ENCODE measurements at places on chromosomes 2 and 18. TPM values are rescaled to one million over a fixed set of nuclear protein-coding genes. Genes with fewer than 3 reads are reported as not detected.

CCDC148 gene
- total RNA-seq: not detected

MYCN gene
- total RNA-seq: not detected

RNU2-63P gene
- total RNA-seq: 1.9 TPM

ME2 gene
- total RNA-seq: 84.1 TPM

LOXHD1 gene
- 0.25 TPM for total RNA-seq

FSIP2 gene
- 0.17 TPM for total RNA-seq

GLI2 gene
- total RNA-seq: 0.12 TPM

AQP12B gene
- not detected for total RNA-seq

MAP4K3 gene
- total RNA-seq: 8.1 TPM

GRCh38 chr2:219911541-219911940 is 284.1 kb downstream of the SLC4A3 start:
- no peak for DNase-seq
- H3K4me3 ChIP-seq: no peak overlapping the region
- no peaks in the 10 kb centered on the region for H3K4me1 ChIP-seq
- no peaks in the 10 kb centered on the region for H3K36me3 ChIP-seq
- H3K27ac ChIP-seq: no peak overlapping the region

- H3K4me3 ChIP-seq: no peak overlapping the region
- H3K4me1 ChIP-seq: no peaks in the 10 kb centered on the region
- no peak for DNase-seq
- H3K27ac ChIP-seq: no peak overlapping the region
- peaks cover 42% of the 10 kb centered on the region for H3K36me3 ChIP-seq
- H3K27me3 ChIP-seq: no peaks in the 10 kb centered on the region
These were observed 20.3 kb downstream of the MRPL19 start for GRCh38 chr2:75666911-75667310.

DNA sequence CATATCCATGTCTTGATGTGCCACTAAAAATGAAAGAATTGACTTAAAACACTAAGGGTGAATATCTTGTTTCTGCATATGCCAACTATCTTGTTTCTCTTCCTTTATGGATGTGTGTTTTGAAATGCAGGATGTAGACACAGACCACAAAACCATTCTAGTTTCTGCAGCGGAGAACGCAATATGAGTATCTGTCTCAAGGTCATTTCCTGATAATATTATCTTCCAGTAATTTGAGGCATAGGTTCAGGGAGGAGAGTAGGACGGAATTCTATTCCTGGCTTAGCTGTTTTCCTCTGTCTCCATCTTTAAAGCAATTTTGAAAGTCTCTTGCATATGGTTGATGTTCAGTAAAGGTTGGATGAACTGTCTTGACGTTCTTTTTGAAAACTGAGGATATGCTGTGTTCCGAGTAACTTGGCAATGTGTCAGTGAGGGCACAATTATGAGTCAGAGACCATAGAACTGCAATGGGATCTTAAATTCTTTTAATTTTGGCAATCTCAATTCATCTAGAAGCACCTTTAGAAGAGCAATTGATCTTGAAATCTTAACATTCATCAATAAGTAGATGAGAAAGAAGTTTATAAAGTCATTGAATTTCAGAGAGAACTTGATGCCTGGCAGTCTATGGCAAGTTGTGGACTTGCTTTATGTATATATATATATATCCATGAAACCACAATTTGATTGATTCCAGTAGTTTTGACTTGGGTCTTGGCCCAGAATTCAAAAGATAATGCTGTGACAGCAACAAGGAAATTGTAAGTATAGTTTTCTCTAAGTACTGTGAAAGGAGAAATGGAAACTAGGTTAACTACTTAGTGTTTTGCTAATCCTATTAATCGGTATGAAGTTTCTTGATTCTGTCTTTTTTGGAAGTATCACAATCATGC is 24.8 kb downstream of the RAB27B start:
- peaks cover 2% of the 10 kb centered on the region for H3K27me3 ChIP-seq
- H3K4me3 ChIP-seq: peak overlapping the region; percentile 0
- peaks cover 20% of the 10 kb centered on the region for H3K4me1 ChIP-seq
- peak; percentile 21 for DNase-seq
- H3K27ac ChIP-seq: peak overlapping the region; percentile 34

- no peaks in the 10 kb centered on the region for H3K36me3 ChIP-seq
- DNase-seq: peak; percentile 11
- H3K4me3 ChIP-seq: no peak overlapping the region
- H3K27me3 ChIP-seq: no peaks in the 10 kb centered on the region
- no peak overlapping the region for H3K27ac ChIP-seq
- H3K4me1 ChIP-seq: no peaks in the 10 kb centered on the region
These were observed 582.4 kb upstream of the RAB6C start for GRCh38 chr2:129396980-129397599.

- H3K4me3 ChIP-seq: no peak overlapping the region
- peak overlapping the region; percentile 67 for H3K27ac ChIP-seq
- DNase-seq: no peak
These were observed 73.1 kb upstream of the RMDN2 start for GRCh38 chr2:37851828-37852584.

GRCh38 chr2:64760128-64760527 is 106.4 kb upstream of the SERTAD2 start:
- no peak for DNase-seq

DNA sequence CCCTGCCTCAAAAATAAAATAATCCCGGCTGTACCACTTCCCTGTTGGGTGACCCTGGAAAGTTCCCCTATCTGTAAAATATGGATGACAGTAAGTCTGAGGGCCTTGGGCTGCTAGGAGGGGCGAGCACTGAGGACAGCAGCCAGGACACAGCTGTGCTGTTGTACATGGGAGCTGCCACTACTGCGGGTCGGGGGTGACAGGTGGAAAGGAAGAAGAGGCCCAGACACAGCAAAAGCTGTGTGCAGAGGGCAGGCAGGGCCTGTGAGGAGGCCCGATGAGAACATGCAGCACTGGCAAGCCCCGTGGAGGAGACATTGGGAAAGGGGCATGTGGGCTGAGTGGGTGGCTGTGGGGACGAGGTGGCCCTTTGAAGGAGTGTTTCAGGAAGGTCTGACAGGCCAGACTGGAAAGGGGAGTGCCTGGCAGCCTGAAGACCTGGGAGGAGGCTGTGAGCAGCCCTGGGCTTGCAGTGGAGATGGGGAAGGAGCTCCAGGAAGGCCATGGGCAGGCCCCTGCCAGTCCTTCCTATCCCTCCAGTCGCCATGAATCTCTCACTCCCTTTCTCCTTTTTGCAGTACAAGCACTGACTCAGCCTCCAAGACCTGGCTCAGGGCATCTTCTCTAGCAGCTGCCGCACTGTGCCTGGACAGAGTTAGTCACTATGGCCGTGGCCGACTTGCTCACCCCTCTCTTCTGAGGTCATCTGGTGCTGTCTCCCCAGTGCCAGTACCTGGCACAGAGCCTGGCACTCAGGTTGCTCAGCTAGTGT is 28.9 kb upstream of the SEMA4C start:
- DNase-seq: no peak
- no peak overlapping the region for H3K4me3 ChIP-seq
- H3K36me3 ChIP-seq: no peaks in the 10 kb centered on the region
- H3K27ac ChIP-seq: peak overlapping the region; percentile 69

DNA sequence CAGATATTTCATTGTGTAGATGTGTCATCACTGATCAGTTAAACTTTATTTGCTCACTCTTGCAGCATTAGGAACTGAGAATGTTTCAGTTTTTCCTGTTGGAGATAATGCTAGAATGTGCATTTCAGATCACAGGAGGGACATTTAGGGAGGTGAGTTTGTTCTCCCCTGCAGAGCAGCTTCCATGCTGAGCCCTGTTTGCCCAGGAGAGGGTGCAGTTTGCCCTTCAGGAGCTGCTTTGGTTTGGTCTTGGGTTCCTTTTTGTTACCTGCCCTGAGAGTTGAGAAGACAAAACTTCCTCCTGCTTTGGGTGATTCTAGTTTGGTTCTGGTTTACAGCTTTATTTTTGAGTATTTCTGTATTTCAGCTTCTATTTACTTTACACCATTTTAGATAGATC is 49.9 kb downstream of the DGKD start:
- H3K4me1 ChIP-seq: peaks cover 63% of the 10 kb centered on the region
- H3K4me3 ChIP-seq: no peak overlapping the region
- DNase-seq: peak; percentile 83
- H3K27me3 ChIP-seq: no peaks in the 10 kb centered on the region
- peaks cover 42% of the 10 kb centered on the region for H3K36me3 ChIP-seq

GRCh38 chr2:229800997-229801754 is 86.8 kb upstream of the DNER start:
- peaks cover 48% of the 10 kb centered on the region for H3K36me3 ChIP-seq
- no peak overlapping the region for H3K27ac ChIP-seq
- H3K27me3 ChIP-seq: no peaks in the 10 kb centered on the region

GRCh38 chr2:135965756-135966155 is 19.7 kb downstream of the DARS1 start:
- no peak for DNase-seq
- H3K36me3 ChIP-seq: peaks cover 56% of the 10 kb centered on the region
- no peaks in the 10 kb centered on the region for H3K27me3 ChIP-seq
- peaks cover 53% of the 10 kb centered on the region for H3K4me1 ChIP-seq
- no peak overlapping the region for H3K27ac ChIP-seq

DNA sequence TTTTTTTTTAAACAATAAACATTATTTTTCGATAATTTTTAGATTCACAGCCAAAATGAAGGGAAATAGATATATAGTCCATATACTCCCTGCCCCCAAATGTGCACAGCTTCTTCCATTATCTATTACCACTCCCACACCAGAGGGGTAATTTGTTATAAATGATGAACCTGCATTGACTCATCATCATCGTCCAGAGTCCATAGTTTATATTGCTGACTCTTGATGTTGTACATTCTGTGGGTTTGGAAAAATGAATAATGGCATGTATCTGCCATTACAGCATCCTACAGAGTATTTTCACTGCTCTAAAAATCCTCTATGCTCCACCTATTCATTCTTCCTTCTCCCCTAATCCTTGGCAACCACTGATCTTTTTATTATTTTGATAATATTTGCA is 121.5 kb downstream of the LTBP1 start:
- H3K36me3 ChIP-seq: no peaks in the 10 kb centered on the region
- no peaks in the 10 kb centered on the region for H3K4me1 ChIP-seq
- no peak overlapping the region for H3K27ac ChIP-seq
- H3K4me3 ChIP-seq: no peak overlapping the region

GRCh38 chr2:233426619-233427342 is 72.5 kb downstream of the DGKD start:
- no peak overlapping the region for H3K4me3 ChIP-seq
- H3K4me1 ChIP-seq: peaks cover 81% of the 10 kb centered on the region
- H3K36me3 ChIP-seq: peaks cover 82% of the 10 kb centered on the region
- peak; percentile 14 for DNase-seq
- H3K27me3 ChIP-seq: no peaks in the 10 kb centered on the region

DNA sequence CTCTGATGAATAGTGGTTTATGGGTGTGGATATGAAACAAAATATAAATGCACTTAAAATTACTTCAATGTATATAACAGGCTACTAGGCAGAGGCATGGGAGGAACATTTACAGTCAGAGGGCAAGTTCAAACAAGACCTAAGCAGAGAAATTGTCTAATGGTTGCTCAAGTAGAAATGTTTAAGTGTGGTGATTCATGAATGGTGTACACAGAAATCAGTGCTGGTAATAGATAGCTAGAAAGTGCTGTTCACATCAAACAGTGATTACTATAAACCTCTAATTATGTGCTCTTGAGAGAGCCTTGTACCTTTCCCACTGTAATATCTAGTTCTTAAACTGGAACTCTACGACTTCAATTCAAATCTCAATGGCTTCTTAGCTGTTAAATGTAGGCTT is 485.1 kb downstream of the NRXN1 start:
- no peaks in the 10 kb centered on the region for H3K36me3 ChIP-seq
- DNase-seq: no peak
- H3K27me3 ChIP-seq: no peaks in the 10 kb centered on the region
- no peak overlapping the region for H3K4me3 ChIP-seq
- no peak overlapping the region for H3K27ac ChIP-seq
- H3K4me1 ChIP-seq: no peaks in the 10 kb centered on the region

DNA sequence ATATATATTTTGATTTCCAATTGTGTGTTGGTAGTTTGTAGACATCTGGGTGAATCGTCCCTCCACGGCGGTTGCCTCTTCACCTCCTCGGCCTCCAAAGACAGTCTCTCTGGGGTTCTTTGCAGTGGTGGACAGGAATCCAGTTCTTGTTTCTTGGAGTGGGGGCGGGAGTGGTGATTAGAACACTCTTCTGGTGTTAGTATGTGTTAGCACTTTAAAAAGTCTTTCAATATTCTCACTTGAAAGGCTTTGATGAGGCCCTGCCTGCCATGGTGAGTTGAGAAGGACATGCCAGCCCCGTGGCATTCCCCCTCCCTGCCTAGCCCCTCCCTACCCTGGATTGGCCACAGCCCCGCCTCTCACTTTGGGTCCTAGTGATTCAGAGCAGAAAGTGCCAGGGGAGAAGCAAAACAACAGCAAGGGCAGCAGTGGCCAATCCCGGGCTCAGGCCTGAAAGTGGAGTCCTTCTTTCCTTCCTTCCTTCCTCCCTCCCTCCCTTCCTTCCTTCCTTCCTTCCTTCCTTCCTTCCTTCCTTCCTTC is 316.8 kb upstream of the HS6ST1 start:
- no peaks in the 10 kb centered on the region for H3K36me3 ChIP-seq
- no peak overlapping the region for H3K4me3 ChIP-seq
- no peak for DNase-seq
- H3K4me1 ChIP-seq: no peaks in the 10 kb centered on the region
- H3K27ac ChIP-seq: peak overlapping the region; percentile 12
- H3K27me3 ChIP-seq: peaks cover 6% of the 10 kb centered on the region

DNA sequence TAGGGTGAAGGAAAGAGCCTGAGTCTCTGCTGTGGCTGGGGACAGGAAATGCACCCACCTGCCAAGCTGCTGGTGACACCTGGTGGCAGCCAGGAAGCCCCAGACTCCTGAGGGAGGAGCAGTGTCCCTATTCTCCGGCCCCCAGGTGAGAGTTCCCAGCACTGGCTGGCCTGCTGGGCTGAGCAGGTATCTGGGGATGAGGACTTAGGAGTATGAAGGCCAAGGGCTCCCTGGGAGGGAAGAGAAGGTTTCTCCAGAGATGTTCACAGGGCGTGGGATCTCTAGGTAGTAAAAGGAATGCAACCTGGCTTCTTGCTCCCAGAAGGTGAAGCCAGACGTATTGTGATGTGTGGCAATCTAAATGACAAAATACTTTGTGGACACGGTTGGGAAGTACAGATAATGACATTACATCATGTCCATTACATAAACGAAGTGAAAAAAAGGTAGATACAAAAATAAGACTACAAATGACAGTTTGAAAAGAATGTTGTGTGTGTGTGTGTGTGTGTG is 75.8 kb upstream of the SLC1A4 start:
- no peak overlapping the region for H3K27ac ChIP-seq
- no peaks in the 10 kb centered on the region for H3K27me3 ChIP-seq
- no peak overlapping the region for H3K4me3 ChIP-seq
- H3K4me1 ChIP-seq: peaks cover 19% of the 10 kb centered on the region

GRCh38 chr18:77103991-77104531 is 28.5 kb downstream of the MBP start:
- peak overlapping the region; percentile 99 for H3K27ac ChIP-seq
- no peaks in the 10 kb centered on the region for H3K27me3 ChIP-seq
- no peak overlapping the region for H3K4me3 ChIP-seq
- peaks cover 97% of the 10 kb centered on the region for H3K4me1 ChIP-seq

GRCh38 chr2:45909677-45910191 is 258.3 kb downstream of the PRKCE start:
- no peaks in the 10 kb centered on the region for H3K27me3 ChIP-seq
- H3K27ac ChIP-seq: no peak overlapping the region
- H3K36me3 ChIP-seq: no peaks in the 10 kb centered on the region
- H3K4me1 ChIP-seq: peaks cover 5% of the 10 kb centered on the region

Data from activated CD4-positive, alpha-beta T cell treated with anti-CD3 and anti-CD28 coated beads, Interleukin-2, amount 10 ng/mL, durations not matched to agents 7 days and 5 days (primary cell).